ENCODE measurements at places on chromosomes 4 and X.

DNA sequence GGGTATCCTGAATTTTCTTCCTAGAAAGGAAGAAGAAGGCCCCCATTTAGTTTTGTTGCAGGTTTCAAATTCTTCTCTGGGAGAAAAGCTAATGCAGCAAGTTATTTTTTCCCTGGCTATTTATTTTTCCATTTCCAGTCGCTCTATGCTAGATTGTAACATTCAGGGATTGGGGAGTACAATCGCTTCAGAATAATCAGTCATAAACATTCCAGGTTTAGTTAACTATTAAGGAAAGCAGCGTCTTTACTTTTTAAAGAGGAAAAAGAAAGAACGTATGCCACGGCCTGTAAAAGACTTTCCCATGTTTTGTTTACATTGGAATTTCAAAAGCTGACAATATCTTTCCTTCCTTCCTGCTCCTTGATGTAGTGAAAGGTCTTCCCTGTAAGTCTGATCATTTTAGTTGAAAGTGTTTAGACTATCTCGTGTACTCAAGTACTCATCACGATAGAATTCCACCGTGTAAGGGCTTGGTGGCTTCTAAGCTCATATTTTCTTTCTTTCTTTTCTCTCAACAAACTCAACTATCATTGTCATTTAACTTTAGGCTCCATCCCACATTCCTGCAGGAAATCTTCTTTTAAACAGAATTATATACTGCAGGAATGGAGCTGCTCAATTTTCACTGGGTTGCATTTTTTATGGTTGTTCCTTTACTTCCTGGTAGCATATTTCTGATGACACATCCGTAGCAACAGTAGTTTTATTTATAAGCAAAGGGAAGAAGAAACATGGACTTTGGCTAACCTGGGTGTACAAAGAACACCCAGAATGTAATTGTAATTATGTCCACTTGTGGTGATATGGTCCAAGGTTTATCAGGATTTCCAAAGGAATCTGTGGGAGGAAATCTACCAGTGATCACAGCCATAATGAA, 213.1 kb upstream of the FAT1 start:
- no peak for DNase-seq

GRCh38 chr4:38124961-38125360, 164.8 kb downstream of the PTTG2 start:
- DNase-seq = no peak

- DNase-seq = no peak
Observed at GRCh38 chr4:173152104-173152503, 16.5 kb upstream of the GALNT7 start.

DNA sequence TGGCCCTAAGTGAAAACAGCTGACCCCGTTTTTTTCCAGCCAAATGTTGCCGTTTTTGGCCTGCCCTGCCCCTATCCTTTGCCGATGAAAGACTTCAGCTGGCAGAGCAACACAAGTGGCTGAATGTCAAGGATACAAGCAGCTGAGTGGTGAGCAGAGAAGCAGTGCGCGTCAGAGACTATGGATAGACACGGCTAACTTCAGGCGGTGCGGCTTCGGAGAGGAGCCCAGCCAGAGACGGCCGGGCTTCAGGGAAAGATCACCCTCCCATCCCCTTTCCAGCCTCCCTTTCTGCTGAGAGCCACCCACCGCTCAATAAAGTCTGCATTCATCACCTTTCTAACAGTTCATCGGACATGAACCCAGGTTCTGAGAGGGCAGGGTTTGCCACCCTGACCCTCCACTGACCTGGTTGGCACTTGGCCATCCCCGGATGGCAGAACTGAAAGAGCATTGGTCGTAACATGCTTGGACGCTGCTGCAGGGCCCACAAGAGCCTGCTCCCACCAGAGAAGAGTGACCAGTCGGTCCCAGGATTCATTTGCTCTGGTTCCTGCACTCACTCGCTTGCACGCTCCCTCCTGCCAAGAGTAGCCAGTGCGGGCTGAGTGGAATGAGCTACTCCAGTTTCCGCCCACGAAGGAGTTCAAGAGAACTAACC, 125.8 kb downstream of the PPEF1 start:
- no peak for DNase-seq

DNA sequence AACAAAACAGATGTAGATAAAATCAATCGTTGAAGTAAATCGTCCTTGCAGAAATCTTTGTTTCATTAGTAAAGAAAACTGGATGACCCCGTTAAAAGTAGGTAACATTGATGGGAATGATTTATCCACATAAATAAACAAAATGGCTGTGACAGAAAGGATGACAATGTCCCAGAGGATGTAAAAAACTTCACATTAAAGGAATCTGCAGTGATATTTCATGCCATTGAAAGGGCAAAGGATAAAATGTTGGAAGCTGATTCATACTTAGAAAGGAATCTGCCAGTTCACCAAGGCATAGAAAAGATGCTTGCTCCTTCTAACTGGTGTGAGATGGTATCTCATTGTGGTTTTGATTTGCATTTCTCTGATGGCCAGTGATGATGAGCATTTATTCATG, 24.2 kb upstream of the EPGN start:
- no peak for DNase-seq

DNA sequence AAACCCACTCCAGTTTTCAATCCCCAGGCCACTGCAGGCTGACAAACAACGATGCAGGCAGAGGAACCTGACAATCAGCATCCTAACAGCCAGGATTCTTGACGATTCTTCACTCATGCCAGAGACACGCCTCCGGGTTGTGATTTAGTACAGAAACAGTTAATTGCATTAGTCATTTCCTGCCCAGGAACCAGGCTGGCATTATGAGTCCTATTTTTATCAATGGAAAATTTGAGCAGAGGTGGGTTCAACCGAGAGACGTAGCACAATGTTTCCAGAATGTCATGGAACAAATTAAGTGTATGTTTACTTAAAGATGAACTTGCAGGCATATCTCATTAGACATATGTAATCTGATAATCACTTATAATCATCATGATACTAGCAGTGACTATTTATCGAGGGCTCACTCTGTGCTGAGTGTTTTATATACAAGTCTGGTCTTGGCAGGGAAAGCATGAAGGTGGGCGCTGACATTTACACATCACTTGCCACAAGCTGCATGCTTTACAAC, 159.7 kb downstream of the NSUN7 start:
- DNase-seq = no peak

- DNase-seq = no peak
Observed at GRCh38 chr4:169136796-169137557, 126.9 kb upstream of the CBR4 start.

DNA sequence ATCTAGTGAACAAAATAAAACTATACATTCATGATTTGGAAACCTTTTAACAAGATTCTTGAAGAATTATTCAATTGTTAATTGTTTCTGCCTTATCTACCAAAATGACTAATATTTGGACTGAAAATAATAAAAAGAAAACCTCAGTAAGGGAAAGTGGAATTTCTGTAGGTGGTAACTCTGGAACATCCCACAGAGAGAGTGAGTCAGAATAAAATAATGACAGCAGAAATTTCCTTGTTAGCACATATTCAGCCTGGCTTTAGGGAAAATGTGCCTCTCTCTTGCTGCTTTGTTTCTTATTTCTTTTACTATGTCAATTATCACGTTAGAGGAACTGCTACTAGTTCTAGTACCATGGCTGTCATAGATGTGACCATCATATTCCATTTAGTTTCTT, 421.5 kb upstream of the GNPDA2 start:
- DNase-seq = no peak

DNA sequence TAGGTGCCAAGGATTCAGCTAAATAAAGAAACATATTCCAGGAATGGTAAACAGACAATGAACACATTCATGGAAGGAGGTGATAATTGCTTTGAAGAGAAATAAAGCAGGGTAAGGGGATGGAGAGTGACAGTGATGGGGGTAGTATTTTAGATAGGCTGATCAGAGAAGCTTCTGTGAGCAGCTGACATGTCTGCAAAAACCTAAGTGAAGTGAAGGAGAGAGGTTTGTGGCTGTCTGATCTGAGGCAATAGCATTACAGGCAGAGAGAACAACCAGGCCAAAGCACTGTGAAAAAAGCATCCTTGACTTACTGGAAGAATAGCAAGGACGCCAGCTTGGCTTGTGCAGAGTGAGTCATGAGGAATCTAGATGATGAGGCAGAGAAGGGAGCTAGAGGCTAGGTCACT, 271.9 kb upstream of the GATB start:
- no peak for DNase-seq

DNA sequence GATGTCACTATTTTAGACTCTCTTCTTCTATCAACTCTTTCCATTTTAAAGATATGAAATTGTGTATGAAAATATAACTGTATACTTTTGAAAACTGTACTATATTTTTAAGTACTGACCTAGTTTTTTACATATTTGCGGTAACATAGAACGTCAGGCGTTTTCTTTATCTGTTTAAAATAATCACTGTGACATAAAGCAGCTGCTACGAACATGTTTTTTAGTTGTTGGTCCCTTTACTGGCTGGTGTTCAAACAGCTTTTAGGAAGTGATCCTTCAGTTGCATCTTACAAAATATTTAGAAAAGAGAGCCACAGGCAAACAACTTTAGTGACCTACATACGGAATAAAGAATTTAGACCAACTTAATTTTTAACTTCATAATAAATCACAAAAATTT, 73.1 kb downstream of the METTL14 start:
- no peak for DNase-seq

DNA sequence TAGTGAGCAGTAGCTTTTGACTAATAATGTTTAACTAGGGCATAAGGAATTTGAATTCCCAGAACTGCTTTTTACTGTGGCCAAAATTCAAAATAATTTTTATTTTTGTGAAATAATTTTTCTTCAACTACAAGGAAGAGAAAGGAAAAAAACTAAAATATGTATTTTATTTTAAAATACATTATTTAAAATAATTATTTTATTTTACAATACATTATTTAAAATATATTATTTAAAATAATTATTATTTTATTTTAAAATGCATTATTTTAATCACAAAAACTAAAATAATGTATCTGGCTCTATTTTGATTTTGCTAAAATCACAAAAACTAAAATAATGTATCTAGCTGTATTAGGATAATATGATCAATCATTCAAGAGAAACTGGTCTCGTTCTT, 210.4 kb downstream of the RELL1 start:
- no peak for DNase-seq

GRCh38 chr4:173381610-173382009, 10.9 kb downstream of the SAP30 start:
- DNase-seq = no peak

GRCh38 chr4:30720021-30720660, at the start of gene PCDH7:
PCDH7 (plus strand) TSS chr4:30720369; CDS start chr4:30721423, 1,054 bp downstream.
- DNase-seq = no peak

- no peak for DNase-seq
Observed at GRCh38 chr4:83582289-83582785, 46.4 kb downstream of the GPAT3 start.

GRCh38 chrX:151713849-151714248, 2.0 kb upstream of the FATE1 start:
- no peak for DNase-seq

DNA sequence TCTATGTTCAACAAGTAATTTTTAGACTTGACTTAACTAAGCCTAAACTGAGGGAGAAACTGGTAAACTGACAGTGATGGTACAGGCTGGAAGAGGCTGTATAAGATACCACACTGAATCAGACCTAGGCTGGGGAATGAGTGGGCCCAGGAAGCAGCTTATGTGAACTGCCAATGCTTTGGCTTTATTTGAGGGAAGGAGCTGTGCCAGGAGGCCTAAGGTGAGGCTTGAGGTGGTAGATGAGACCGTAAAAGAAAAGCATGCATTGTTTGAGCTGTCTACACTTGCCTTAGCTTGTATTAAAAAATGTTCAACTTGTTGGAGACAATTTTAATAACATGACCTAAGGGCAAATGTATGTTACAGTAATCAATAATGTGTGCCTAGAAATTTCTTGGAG, 96.2 kb downstream of the RS1 start:
- no peak for DNase-seq

DNA sequence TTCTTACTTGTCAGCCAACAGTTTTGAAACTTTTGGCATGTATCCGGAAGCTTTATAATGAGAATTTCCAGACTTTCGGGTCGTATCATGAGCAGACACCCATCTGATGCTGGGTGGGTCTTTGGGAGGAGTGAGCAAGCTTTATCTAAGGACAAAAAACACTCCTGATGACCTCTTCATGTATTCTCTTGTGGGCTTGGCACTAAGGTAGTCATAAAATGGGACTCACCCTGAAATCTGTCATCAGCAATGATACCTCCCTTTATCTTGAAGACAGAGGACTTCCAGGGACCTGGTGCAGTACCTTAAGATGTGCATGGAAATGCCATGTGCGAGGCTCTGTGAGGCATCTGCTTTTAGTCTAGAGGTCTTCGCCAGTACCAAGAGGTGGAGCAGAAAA, 346.3 kb upstream of the PPARGC1A start:
- no peak for DNase-seq

DNA sequence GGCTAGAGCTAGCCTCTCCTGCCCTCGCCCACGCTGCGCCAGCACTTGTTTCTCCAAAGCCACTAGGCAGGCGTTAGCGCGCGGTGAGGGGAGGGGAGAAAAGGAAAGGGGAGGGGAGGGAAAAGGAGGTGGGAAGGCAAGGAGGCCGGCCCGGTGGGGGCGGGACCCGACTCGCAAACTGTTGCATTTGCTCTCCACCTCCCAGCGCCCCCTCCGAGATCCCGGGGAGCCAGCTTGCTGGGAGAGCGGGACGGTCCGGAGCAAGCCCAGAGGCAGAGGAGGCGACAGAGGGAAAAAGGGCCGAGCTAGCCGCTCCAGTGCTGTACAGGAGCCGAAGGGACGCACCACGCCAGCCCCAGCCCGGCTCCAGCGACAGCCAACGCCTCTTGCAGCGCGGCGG, at the start of gene AR:
Gene AR (plus strand): TSS at position 204 of the 400 bp plus-strand sequence. CDS start 1,126 bp downstream, outside the sequence.
- DNase-seq = no peak

GRCh38 chr4:152176627-152177214, 359.2 kb downstream of the FBXW7 start:
- DNase-seq = no peak

DNA sequence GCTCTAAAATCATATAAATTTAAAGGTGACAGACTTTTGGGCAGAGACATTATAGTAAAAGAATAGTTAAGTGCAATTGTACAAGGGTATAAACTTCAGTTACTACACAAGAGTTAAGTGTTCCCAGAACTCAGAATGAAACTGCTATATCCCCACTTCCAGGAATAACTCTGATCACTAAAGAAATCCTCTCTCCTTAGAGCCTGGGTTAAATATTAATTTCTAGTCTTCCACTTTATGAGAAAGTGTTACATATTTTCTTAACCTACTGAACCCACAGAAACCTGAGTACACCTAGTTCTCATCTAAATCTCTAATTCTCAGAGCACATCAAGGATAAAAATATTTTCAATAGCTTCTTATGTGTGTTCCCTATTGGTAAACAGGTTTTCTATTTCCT, 99.1 kb upstream of the USP38 start:
- no peak for DNase-seq
